Fibroblast of skin of right biceps (primary cell): ENCODE measurements at places on chromosomes 6 and 20.
A peak's percentile ranks its signal among the peaks of the same experiment; 100 is the strongest.

DNA sequence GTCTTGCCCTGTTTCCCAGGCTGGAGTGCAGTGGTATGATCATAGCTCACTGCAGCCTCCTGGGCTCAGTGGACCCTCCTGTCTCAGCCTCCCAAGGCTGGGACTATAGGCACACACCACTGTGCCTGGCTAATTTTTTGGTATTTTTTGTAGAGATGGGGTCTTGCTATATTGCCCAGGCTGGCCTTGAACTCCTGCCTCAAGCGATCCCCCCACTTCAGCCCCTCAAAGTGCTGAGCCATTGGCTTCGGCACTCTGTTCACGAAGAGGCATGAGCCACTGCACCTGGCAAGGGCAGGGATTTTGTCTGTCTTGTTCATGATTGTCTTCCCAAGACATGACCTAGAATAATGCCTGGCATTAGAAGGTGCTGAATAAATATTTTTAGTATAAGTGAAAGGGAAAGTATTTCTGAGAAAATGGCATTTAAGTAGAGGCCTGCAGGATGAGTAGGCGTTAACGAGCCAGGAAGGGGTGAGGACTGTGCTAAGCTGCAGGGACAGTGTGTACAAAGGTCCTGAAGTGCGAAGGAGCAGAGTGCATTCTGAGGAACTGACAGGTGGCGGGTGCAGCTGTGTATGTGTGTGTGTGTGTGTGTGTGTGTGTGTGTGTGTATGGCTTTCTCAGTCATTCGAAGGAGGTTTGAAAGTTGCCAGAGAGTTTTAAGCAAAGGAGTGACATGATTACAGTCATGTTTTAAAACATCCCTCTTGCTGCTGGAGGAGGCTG lies 43.0 kb downstream of the VEGFA start:
- no peak for DNase-seq

GRCh38 chr6:166046226-166046625 lies 121.4 kb downstream of the TBXT start:
- DNase-seq: peak; percentile 96

- no peak for DNase-seq
Observed at GRCh38 chr20:59068534-59068933, 25.9 kb upstream of the PRELID3B start.

- DNase-seq: no peak
Observed at GRCh38 chr20:64176551-64176950, 12.3 kb downstream of the MYT1 start.

GRCh38 chr20:53411891-53412290 lies 181.7 kb downstream of the ZNF217 start:
- DNase-seq: no peak

- no peak for DNase-seq
Observed at GRCh38 chr6:1547785-1548184, 61.9 kb upstream of the FOXC1 start.

DNA sequence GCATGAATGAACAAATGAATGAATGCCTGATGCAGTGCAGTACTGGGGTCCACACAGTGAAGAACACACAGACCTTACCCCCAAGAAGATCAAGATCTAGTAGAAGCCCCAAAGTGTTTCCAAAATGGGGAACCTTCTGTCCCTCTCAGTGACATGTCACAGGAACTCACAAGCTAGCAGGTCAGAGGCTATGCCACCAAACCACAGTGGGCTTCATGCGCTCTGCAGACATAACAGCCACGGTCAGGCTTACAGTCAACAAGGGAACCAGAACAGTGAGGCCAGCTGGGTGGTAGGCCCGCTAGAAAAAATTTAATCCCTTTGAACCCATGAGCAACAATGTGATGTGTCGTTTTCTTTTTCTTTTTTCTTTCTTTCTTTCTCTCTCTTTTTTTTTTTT lies 20.2 kb upstream of the ARFGEF2 start:
- DNase-seq: no peak

- DNase-seq: no peak
Observed at GRCh38 chr6:30951907-30952469, 11.2 kb downstream of the MUCL3 start.

- peak; percentile 80 for DNase-seq
Observed at GRCh38 chr6:53309059-53309900, 39.5 kb downstream of the ELOVL5 start.

GRCh38 chr20:40961686-40962640 lies 66.7 kb upstream of the TOP1 start:
- no peak for DNase-seq

DNA sequence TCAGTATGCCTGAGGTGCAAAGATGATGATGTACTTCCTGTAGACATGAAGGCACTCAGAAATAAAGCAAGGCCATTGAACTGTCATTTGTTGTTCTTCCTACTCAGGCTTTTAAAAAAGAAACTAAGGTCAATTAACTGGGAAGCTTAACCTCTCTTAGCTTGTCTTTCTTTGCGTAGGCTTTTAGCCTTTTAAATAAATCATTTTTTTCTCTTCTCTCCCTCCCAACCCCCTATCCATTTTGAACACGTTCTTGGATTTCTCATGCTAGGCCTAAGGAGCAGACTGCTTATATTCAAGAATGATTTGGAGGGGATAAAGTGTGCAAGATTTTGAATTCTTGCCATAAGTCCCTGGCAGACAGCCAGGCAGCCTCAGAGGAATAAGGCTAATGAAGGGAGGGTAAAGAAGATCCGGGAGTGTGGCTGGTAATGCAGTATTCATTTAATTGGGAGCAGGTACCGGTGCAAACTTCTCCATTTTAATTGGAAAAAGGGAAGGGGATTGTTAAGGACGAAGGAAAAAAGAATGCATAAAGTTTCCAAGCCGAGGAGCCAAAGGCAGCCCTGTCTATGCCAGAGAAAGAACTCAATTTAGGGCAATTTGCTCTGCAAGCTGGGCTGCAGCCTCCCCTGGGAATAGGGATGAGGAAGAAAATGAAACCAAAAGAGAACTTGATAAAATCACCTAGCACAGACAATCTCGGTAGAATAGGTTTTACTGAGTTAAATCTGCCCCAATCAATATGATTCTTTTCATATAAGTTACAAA lies 343.8 kb upstream of the MMS22L start:
- peak; percentile 71 for DNase-seq

GRCh38 chr20:51968151-51968550 lies 165.8 kb upstream of the SALL4 start:
- DNase-seq: no peak

DNA sequence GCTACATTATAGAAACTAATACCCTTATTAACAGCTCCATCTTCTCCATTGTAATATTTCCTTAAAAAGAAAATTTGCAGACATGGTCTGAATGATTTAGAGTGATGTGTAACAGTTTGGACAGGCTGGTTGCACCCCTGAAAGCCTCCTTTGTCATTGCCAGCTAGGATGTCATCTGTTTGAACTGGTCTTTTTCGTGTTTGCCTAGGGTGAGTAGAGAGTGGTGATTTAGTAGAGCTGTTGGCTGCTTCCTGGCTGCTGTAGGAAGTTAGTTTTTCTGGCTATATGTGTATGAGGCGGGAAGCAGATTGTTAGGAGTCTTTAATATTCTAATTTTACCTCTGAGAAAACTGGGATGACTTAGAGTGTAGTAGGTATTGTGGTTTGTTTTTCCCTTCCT lies 101.1 kb downstream of the ZFAND3 start:
- DNase-seq: no peak

DNA sequence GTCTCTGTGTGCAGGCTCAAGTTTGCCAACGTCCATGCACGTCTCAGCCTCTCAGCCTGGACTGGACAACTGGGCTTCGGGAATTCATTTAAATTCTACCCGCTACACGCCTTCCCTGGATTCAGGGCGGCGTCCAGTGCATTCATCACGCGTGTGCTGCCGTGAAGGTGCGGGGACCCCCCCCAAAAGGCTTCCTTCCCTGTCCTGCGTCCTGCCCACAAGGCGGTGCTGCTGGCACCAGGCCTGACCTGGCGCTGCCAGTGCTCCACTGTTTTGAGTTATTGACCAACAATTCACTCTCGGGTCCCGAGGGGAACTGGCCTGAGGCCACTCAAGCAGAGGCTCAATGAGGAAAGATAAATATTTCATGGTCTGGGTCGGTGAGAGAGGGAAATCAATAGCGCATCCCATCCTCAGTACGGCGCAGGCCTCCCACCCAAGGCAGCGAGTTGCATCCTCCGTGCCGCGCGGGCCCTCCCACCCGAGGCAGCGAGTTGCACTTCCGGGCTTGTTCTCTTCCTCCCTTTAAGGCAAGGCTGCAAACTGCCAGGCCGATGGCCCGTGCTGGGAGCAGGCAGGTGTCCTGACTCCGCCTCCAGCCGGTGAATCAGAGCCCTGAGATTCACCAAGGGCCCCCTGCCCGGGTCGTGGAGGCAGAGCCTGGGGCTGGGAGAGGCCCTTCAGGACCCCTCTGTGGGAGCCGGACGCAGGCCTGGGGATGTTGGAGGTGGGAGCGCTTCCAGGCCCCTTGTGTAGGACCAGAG lies 22.8 kb upstream of the BHLHE23 start:
- DNase-seq: no peak

- DNase-seq: no peak
Observed at GRCh38 chr6:134564705-134565104, 246.8 kb upstream of the SGK1 start.

DNA sequence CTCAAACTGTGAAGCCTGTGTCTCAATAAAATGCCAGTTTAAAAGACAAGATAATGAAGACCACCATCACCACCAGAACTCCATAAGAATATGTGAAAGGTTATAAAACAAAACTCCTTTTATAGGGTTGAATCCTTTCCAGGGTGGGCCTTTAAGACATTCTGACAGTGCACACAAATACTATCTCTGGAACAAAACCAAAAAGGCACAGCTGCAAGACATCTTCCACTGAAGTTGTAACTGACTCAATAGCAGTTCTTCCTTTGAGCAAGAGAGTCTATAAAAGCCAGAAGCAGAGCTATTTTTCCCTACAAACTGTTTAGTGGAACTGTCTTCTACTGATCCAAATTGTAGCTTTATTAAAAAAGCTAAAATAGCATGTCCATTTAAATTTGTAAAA lies 81.6 kb downstream of the EPB41L2 start:
- peak; percentile 40 for DNase-seq

GRCh38 chr6:92820601-92821000 lies 598.8 kb downstream of the EPHA7 start:
- DNase-seq: no peak

DNA sequence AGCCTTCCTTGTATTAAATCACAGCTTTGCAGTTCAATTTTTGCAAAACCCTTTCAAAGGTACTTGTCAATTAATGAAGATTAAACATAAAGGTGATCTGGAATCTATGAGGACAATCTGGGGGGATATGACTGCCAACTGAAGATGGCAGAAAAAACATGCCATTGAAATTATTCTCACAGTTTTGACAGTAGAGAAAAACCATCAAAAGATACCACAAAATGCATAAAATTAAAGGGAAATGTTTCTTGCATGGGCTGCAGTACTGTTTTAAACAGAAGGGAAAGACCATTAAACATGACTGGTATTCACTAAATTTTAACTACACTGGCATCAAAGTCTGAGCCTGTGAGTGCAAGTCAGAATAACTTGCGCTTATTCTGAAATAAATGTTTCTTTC lies 194.2 kb downstream of the ATXN1 start:
- DNase-seq: no peak
